ENCODE measurements at places on chromosomes 7 and 10.

DNA sequence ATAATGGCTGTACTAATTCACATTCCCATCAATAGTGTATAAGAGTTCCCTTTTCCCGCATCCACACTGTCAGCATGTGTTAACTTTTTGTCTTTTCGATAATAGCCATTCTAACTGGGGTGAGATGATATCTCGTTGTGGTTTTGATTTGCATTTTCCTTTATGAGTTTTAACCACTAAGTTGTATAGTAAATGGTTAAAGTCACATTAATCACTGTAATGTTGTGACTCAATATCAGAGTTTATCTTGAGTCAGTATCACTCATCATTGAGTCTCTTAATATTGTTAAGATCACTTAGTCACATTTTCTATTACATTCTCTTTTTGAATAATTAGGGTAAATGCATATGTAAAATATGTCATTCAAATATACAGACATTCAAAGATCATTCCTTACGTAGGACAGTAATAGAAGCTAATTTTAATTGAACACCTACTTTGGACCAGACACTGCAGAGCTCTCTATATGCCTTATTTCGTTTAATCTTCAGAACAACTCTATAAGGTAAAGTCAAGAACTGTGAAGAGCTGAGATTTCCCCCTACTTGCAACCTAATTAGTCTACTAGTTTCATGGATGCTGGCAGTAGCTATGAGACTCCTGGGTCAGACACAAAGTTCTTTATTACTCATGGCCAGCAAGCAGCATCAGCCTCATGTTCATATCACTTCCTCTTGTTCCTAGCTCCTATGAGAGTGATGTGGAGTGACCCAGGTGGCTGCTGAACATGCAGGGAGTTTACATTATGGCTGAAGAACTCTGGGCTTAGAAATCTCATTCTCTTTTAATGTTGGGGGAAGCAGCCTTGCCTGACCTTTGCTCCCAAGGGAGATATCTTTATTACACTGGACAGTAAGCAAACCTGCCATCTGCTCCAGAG lies 30.5 kb downstream of the CREB5 start:
- no peak for DNase-seq

- no peak for DNase-seq
Observed at GRCh38 chr10:42962902-42963231, 114.0 kb upstream of the RET start.

- no peak for DNase-seq
Observed at GRCh38 chr7:140698477-140698876, 2.0 kb downstream of the NDUFB2 start.

GRCh38 chr7:73888959-73889358 lies 28.0 kb downstream of the TMEM270 start:
- DNase-seq: no peak

DNA sequence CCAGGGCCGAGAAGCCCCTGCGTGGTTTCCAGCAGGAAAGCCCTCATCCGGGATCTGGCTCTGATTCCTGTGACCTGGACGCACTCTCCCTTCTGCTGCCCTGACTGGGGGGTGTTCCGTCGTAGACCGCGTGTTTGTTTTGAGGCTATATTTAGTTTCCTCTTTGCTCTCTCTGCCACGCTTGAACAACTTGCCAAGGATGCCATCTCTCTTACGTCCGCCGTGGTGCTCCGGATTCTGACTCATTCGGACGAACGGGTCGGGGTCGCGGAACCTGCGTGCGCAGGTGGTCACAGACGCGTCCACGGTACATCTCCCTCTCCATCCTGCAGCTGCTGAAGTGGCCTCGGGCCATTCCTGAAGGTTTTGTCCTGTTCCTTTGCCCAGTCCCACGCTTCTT lies 10.4 kb upstream of the SORCS3 start:
- no peak for DNase-seq

DNA sequence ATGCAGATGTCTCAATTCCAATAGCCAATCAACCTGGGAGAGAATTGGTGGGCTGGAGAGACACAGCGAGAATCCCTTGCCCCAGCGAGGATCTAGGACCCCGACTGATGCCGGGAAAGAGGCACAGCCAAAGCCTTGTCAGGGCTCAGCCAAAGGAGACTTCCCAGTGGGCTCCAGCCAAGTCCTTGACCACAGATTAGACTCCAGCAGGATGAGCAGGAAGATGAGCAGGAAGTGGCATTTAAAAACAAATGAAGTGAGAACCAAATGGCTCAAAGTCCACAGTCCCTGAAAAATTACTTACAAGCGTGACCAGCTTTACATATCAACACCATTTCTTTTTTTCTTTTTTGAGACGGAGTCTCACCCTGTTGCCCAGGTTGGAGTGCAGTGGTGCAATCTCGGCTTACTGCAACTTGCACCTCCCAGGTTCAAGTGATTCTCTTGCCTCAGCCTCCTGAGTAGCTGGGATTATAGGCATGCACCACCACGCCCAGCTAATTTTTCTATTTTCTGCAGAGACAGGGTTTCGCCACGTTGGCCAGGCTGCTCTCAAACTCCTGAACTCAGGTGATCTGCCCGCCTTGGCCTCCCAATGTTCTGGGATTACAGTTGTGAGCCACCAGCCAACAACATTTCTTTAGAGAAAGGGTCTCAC lies 40.2 kb downstream of the CTBP2 start:
- DNase-seq: no peak

DNA sequence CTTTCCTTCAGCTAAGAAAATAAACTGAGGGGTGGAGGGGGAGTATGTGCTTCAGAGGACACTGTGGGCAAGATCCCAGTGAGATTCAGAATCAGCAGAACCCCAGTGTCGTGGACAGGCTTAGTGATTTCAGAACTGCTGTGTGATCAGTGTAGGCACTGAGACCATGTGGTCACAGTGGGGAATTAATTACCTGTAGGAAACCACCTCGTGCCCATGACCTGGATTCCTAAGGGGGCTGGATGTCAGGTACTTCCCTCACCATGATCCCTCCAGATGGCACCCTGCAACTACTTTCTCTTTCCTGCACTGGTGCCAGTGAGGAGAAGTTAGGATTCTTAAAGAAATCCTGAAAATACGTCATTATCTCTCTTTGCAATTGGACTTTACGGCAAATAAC lies 64.4 kb downstream of the HBP1 start:
- DNase-seq: no peak

- DNase-seq: no peak
Observed at GRCh38 chr10:124105594-124105993, 12.2 kb upstream of the CHST15 start.

- peak; percentile 18 for DNase-seq
Observed at GRCh38 chr10:80382989-80383388, 25.4 kb upstream of the PRXL2A start.

GRCh38 chr10:6071181-6072175 lies 9.3 kb upstream of the IL2RA start:
- DNase-seq: no peak

DNA sequence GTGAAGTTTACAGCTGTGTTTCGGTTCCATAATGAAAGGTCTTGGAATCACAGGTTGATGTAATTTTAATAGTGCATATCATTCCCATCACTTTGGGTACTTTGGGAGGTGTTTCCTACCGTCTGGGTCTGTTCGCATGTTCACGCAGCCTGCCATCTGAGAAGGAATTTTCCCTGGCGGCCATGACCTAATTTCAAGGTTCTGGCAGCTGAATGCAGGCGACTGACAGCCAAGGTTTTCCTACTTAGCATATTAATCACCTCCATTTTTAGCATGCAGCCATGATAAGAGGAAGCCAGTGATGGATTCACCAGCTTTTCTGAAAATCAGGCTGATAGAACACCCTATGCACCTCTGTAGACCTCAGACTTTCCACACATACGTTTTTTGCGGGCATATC lies 319.1 kb upstream of the TMEM229A start:
- no peak for DNase-seq

DNA sequence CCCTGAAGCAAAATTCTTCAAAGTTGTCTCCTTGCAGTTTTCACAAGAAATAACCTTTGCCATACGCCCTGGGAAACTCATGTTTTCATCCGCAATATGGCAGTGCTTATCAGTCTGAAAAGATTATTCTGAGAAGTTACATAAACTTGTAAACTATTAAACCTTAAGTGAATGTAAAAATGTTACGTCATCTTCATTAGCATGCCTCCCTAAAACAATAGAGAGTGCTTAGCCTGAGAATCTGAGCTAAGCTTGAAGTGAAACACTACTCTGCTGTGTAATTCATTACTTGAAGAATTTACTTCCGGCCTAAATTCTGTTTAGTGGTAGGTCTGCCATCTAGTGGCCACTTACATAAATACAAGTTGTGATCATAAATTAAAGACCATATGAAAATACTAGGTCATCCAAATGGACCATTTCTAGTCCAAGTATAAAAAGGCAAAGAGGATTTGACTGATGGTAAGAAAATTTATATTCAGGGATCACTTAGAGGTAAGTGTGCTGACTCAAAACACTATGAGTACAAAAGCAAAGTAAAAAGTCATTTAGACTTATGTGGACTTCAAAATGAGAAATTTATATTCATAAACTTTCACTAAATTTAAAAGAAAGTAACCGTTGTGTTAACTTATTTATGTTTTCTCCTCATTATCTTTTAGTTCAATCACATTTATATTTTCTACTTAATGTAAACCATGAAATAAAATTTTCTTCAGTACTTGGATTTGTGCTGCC lies 745.1 kb upstream of the LRRTM3 start:
- no peak for DNase-seq

DNA sequence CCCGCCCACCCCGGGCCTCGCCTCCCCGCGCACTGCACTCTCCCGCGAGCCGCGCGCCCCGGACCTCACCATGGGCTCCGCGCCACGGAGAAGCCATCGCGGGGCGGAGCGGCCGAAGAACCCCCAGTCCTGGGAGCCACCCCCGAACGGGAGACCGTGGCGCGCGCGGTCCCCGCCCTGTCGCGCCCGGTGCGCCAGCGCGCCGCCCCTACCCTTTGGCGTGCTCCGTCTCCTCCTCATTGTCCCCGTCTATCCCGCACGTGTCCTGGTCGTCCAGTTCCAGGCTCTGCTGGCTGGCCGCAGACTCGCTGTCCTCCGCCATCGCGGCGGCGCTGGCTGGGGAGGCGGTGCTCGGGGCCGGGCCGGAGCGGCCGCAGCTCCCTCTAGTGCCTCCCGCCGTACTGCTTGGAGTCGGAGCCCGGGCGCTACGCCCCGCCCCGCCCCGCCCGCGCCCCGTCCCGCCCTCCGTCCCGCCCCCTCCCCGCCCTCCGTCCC lies at the start of gene NMT2:
TSS of gene NMT2 (minus strand) at position 403 of the 495 bp plus-strand sequence. CDS start at position 322, 81 bp downstream.
- no peak for DNase-seq

GRCh38 chr10:78925800-78926319 lies 142.9 kb upstream of the ZMIZ1 start:
- no peak for DNase-seq

DNA sequence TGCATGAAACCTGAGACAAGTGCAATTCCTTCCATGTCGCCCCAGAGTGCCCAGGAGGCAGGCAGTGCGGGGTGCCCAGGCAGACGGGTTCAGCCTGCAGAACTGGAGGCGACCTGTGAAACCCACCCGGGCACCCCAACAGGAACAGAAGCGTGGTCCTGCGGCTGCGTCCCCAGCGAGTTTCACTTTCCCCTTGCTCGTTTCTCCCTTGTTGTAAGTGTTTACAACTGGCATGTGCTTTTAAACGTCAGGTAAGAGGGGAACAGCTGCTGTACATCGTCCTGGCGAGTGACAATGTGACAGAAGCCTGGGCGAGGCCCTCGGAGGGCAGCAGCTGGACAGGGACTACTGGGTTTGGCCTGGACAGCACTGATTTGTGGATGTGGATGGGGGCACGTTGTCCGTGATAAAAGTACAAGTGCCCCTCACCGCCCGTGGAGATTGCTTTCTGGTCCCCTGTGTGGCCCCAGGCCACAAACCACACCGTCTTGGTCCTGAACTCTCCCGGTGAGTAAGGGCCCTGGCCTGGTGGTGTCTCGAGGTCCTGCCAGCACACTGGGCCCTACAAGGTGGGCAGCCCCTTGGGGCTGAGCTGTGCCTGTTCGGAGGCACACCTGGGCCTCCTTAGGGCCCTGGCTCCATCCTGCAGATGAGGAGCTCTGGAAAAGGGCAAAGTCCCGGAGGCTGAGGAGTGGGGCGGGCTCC lies 4.0 kb downstream of the VENTX start:
- no peak for DNase-seq

DNA sequence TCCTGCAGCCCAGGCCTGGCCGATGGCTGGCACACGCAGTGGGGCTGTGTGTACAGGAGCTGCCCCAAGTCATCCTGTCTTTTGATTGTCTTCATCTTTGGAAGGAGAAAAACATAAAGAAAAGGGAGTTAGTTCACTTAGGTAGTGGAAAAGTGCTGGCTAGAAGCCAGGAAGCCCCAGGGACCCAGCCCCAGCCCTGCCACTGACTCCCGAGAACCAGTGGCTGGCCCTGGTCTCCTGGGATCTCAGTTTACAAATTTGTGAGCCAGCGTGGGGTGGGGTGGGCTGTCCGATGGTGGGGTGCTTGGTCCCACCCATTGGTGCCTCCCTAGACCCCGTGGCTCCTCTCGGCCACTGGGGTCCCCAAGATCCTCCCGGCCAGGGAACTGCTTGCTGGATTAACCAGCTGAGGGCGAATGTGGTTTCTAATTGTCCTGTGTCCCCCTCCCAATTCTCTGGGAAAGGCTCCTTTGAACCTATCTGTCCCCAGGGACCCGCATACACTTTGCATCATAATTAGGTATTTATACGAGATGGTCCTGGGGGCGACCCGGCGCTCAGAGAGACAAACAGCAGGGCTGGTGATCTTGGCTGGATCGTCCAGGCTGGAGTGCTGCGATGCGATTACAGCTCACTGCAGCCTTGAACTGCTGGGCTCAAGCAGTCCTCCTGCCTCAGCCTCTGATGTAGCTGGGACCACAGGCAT lies 16.3 kb upstream of the CHST12 start:
- DNase-seq: no peak

DNA sequence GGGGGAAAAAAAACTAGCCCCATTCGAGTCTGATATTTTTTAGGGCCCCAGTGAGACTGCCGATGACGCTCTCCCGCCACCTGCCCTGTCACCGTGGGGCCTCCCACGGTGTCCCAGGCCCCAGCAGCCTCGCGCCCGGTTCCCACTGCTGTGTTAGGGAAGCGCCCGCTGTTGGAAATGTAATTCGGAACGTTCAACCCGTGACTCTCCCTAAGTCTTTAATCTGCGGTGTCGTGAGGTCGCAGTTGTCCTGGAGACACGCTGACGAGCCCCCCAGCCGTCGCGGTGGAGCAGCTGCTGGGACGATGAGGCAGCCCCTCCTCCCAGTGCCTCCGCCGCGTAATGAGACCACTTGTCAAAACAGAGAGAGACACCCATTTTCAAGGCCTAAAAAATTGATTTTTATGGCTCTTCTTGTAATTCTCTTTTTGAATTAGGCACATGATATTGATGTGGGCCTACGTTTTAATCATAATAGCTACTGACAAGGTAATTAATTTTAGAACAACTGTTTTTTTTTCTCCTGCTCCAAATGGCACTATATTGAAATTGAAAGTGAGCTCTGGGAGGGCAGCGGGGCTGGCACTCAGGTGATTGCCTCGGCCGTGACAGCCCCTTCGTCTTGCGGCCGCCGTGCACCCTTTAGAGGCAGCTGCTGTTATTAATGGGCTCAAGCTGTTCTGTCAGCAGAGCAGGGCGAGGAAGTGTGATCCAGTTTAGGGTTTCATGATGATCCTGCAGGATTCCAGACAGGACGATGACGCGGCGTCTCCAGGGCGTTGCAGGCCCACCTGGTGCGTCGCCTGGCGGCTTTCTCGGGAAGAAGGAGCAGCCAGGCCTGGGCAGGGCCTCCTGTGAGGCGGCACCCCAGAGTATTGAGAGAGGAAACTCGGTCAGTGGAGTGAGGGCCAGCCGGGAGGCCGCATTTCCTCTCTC lies 63.3 kb downstream of the NKX6-2 start:
- no peak for DNase-seq
